ENCODE measurements at places on chromosomes 7 and 10. TPM values are rescaled to one million over a fixed set of nuclear protein-coding genes. Genes with fewer than 3 reads are reported as not detected.

DNA sequence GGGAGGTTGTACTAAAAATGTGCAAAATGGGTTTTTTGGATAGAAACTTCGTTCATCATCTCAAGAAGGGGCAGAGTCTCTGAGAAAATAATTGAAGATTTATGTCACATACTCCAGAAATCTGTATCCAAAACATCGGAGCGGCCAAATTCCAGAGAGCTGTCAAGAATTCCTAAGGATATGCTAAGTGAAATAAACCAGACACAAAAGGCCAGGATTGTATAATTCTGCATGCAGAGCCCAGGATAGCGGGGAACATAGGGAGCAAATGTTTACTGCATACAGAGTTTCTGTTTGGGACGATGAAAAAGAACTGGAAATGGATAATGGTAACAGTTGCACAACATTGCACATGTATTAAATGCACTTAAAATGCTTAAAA is 224.2 kb upstream of the AUTS2 start:
- DNase-seq, result no peak

- DNase-seq, result no peak
These were observed 35.5 kb downstream of the MDFIC start for GRCh38 chr7:114957444-114957843.

- DNase-seq, result no peak
These were observed 49.0 kb downstream of the NDUFB2 start for GRCh38 chr7:140745266-140746058.

DNA sequence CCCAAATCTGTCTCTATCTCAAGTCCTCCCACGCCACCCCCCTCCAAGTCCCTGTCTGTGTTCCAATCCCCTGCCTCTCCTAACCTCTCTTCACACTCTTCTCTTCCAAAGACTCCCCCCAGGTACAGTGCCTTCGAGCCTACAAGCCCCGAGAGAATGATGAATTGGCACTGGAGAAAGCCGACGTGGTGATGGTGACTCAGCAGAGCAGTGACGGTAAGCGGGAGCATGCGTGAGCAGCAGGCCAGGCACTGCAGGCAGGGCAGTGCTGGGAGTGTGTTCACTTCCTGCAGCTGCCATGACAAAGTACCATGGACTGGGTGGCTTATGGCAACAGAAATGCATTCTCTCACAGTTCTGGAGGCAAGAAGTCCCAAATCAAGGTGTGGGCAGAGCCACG is 23.4 kb downstream of the ARHGEF5 start:
- no peak for DNase-seq

DNA sequence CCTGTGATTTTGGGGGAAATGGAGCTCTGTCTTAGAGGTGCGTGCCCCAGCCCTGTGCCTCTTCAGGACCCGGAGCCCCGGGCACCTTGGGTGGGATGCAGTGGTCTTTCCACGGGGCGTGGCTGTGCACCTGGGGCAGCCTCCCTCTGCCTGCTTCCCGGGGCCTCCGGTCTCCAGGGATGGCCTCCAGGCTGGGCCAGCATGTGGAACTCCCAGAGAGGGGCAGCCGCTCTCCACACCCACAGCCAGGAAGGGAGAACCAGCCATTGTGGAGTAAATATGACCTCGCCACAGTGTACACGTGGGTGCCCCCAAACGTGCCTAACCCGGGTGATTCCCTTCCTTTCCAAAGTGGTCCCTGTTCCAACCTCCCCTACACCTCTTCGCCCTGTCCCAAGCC is 52.6 kb downstream of the JAKMIP3 start:
- DNase-seq, result no peak

DNA sequence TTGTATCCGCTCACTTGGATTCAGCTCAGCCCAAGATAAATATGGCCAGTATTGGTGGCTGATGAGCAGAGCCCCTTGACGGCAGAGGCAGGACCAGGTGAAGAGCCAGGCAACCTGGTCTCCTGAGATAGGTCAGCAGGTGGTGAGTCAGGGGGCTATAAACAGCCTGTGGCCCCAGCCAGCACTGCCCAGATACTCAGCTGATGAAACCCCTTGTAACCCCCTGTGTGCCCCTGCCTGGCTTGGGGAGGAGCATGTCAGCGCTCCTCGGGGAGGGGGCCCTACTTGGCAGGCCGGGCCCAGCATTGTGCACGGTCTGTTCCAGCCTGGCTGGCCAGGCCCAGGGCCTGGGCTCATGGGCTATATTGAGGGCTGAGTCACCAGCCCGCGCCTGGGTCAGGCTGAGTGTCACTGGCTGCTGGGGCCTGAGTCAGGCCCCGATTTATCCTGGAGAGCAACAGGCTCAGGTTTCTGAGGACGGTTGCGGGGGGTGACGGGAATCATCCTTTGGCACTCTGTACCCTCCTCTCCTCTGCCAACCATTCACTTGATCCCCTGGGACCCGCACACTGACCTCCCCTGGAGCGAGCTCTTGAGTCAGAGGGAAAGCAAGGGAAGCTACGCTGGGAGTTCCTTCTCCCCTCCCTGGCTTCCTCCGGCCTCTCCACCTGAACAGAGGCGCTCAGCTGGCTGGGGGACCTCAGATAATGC is 2.8 kb upstream of the FLNC start:
- DNase-seq, result peak; percentile 69

DNA sequence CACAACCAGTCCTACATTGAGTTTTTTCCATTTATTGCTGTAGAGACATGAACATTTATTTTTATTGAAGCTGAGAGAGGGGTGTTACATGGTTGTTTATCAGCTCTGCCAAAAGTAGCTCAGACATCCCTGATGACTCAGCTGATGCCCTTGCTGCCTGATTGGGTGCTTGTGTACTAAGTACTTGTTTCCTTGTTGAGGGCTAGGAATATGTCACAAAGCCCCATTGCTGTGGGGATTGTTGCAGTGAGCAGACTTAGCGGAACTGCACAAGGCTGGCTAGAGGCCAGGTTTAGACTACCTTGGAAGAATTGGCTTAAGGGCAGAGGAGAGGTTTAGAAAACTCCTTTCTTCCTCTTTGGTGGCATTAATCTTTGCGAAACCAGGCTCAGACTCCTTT is 110.6 kb downstream of the AUTS2 start:
- DNase-seq, result peak; percentile 79

GRCh38 chr10:78991187-78991586 is 77.6 kb upstream of the ZMIZ1 start:
- DNase-seq, result peak; percentile 49

- DNase-seq, result no peak
These were observed 60.7 kb downstream of the ZRANB1 start for GRCh38 chr10:125002423-125003145.

- peak; percentile 49 for DNase-seq
These were observed 869 bp upstream of the LOXL4 start for GRCh38 chr10:98268694-98269431.

DNA sequence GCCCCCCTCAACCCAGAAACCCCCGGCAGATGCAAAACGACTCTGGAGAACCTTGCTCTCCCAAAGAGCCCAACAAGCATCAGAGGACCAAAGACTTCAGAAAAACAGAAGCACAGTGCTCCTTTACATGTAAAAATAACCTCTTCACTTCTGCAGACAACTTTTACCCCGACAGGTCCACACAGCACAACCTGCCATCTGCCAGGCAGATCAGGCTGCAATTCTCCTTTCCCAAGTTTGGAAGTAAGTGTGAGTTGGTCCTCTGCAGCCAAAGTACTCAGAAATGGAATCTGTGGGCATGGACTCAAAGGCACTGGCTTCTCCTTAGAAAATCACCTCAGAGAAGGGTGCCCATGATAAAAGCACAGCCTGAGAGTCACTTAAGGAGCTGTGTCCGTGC is 26.0 kb downstream of the DOCK4 start:
- DNase-seq, result no peak

DNA sequence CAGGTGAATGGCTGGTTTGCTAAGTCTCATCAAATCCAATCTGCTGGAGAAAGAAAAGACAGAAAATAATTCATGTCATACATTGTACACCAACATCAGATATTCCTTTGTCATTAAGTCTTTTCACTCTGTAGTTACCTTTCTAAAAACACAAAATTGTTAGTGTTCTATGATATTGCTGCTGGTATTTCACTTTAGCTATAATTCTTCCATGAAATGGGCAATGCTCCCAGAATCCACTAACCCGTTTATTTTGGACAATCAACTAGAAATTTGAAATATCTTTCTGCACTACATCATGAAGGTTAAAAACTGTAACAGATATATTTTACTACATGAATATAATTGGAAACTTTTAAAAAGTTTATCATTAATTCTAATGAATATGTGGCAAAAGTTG is 181.3 kb downstream of the C7orf25 start:
- DNase-seq, result no peak

- no peak for DNase-seq
These were observed 153.0 kb downstream of the EVX1 start for GRCh38 chr7:27395626-27396025.

DNA sequence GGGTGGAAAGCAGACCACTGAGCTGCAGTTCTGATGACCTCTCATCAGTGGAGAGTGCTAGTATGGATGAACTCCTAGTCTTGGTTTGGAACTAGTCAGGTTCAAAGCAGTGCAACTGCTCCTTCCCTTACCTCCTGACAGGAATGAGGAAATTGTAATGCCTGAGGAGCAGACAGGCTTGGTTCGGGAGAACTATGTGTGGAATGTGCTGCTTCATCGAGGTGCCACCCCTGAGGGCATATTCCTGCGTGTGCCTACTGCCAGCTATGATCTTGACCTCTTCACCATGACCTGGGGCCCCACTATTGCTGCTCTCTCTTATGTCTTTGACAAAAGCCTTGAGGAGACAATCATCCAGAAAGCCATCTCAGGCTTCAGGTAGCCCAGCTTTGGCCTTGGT is 27.4 kb upstream of the NFKB2 start:
- DNase-seq, result peak; percentile 25

GRCh38 chr7:43337191-43337590 is 224.7 kb downstream of the HECW1 start:
- DNase-seq, result no peak

GRCh38 chr7:155574556-155575290 is 28.4 kb upstream of the CNPY1 start:
- DNase-seq, result peak; percentile 8

DNA sequence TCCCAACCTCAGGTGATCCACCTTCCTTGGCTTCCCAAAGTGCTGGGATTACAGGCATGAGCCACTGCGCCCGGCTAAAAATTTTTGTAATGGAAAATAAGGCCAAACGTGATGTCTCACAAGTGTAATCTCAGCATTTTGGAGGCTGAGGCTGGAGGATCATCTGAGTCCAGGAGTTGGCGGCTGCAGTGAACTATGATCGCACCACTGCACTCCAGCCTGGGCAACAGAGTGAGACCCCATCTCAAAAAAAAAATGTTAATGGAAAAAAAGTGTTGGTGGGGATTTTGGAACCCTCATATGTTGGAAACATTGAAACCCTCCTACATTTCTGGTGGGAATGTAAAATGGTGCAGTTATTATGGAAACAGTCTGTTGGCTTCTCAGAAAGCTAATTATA is 2.7 kb upstream of the SRPK2 start:
- no peak for DNase-seq

DNA sequence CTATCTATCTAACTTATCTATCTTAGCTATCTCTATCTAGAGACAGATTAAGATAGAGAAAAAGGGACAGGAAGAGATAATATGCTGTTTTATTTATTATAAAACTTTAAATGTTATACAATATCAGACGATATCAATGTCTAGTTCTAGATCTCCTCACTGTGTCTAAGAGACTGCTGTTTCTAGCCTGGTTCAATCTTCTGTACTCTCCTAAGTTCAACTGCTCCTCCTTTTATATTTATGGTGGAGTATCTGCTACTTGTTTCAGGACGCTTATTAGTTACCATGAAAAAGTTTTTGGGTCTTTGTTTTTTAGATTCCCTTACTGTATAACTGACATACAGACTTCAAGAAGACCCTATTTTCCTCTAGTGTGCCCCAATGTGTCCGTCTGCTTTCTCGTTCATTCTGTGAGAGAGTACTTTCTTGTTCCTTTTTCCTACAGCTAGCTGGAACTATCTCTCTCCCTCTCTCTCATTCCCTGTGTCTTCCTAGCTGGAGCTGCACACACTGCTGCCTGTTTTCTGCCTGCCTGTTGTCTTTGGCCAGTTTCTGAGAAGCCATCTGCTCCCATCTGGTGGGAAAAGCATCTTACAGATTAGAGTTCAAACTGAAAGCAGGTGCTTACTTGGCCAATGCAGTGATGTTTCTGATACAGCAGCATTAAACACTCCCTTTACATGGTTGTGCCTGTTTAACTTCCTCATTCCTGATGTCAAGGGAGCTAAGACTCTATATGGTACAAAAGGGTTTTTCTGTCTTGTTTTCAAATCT is 49.4 kb upstream of the ARL4A start:
- peak; percentile 18 for DNase-seq

GRCh38 chr7:107035446-107035845 is 9.1 kb upstream of the PRKAR2B start:
- peak; percentile 93 for DNase-seq

GRCh38 chr7:135326636-135327280 is 93.1 kb downstream of the STRA8 start:
- no peak for DNase-seq

GRCh38 chr7:29115130-29115687 is 31.1 kb downstream of the CPVL start:
- DNase-seq, result no peak

- no peak for DNase-seq
These were observed 67.1 kb downstream of the ABCC2 start for GRCh38 chr10:99849536-99849935.

DNA sequence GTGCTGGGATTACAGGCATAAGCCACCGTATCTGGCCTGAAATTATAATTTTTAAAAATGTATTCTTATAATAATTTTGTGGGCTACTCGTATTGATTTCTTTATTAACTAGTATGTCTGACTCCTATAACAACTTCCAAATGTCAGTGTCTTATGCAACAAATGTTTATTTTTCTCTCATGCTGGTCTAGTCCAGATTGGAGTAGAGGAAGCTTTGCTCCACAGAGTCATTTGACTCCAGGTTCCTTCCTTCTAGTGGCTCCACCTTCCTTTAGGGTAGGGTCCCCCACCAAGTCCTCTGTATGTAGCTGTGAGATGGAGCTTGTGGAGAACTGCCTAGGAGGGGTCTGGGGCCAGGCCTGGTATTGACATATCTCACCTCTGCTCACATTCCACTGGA is 8.7 kb downstream of the CEP55 start:
- DNase-seq, result no peak

GRCh38 chr7:133769668-133770067 is 357.5 kb upstream of the LRGUK start:
- DNase-seq, result no peak

- no peak for DNase-seq
These were observed 3.0 kb downstream of the GUSB start for GRCh38 chr7:65978891-65979582.

GUSB gene
- total RNA-seq, result 29.2 TPM

AKR1D1 gene
- not detected for total RNA-seq

NKX1-2 gene
- 0.22 TPM for total RNA-seq

SORBS1 gene
- total RNA-seq, result 2.5 TPM

ERVW-1 gene
- total RNA-seq, result not detected

PLAU gene
- total RNA-seq, result 6.7 TPM

RHOBTB1 gene
- total RNA-seq, result 57.2 TPM

PNLIPRP1 gene
- total RNA-seq, result not detected

MYL7 gene
- not detected for total RNA-seq

HTR5A gene
- total RNA-seq, result not detected

PDE6C gene
- total RNA-seq, result not detected

SPDYE1 gene
- total RNA-seq, result not detected

SPDYE11 gene
- total RNA-seq, result not detected

FIGNL1 gene
- total RNA-seq, result 3.6 TPM

PGAM2 gene
- not detected for total RNA-seq
